Fibroblast of lung (primary cell): ENCODE measurements at places on chromosomes 12 and 14. TPM values are rescaled to one million over a fixed set of nuclear protein-coding genes. Genes with fewer than 3 reads are reported as not detected.

The PRDM4 gene
- total RNA-seq = 18.2 and 22.5 TPM in 2 replicates

- H3K27ac ChIP-seq = no peak overlapping the region
- no peaks in the 10 kb centered on the region for H3K27me3 ChIP-seq
- no peaks in the 10 kb centered on the region for H3K36me3 ChIP-seq
- no peak overlapping the region for H3K4me3 ChIP-seq
- H3K4me1 ChIP-seq = no peaks in the 10 kb centered on the region
Observed at GRCh38 chr12:94336211-94336925, 123.3 kb downstream of the CEP83 start.

- H3K27me3 ChIP-seq = no peaks in the 10 kb centered on the region
- peaks cover 2% of the 10 kb centered on the region for H3K4me1 ChIP-seq
- H3K27ac ChIP-seq = no peak overlapping the region
- DNase-seq = peak; percentile 44
- no peak overlapping the region for H3K4me3 ChIP-seq
Observed at GRCh38 chr14:56216626-56217379, 98.6 kb downstream of the PELI2 start.

- H3K4me3 ChIP-seq = no peak overlapping the region
- no peak overlapping the region for H3K27ac ChIP-seq
- H3K27me3 ChIP-seq = no peaks in the 10 kb centered on the region
Observed at GRCh38 chr12:40959041-40959440, 229.1 kb upstream of the PDZRN4 start.

GRCh38 chr12:56521209-56521589 is 421 bp upstream of the RBMS2 start:
- no peaks in the 10 kb centered on the region for H3K36me3 ChIP-seq
- DNase-seq = no peak
- peaks cover 2% of the 10 kb centered on the region for H3K4me1 ChIP-seq
- peak overlapping the region; percentile 30 for H3K27ac ChIP-seq
- H3K4me3 ChIP-seq = no peak overlapping the region

DNA sequence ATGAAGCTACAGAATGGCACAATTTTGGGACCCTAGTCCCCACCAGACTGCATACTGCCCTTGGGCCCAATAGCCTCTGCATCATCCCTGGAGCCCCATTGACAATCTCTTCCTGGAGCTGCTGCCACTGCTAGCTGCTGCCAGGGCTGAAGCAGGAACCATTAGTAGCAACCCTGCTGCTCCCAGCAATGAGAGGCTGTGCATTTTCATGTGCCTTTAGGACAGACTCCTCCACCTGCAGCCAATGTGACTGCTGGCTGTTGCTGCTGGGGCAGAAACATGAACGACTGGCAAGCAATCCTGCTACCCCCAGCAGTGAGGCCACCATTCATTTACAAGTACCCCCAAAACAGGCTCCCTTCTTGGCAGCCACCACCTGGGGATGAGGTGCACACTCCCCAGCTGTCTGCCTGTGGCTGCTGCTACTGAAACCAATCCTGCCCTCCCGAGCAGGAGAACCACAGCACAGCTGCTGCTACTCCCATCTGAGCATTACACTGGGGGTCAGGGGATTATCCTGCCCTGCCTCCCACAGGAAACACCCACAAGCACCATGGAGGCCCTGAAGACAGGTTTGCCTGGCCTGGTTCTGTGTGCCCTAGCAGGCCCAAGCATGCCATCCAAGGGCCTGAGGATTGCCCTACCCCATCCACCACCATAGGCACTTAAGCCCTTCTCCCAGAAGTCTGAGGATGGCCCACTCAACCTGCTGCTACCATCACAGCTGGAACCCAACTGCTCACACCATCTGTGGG is 181.0 kb downstream of the MYRFL start:
- H3K27ac ChIP-seq = no peak overlapping the region
- no peaks in the 10 kb centered on the region for H3K4me1 ChIP-seq
- no peaks in the 10 kb centered on the region for H3K36me3 ChIP-seq
- no peaks in the 10 kb centered on the region for H3K27me3 ChIP-seq

The SLC10A1 gene
- not detected in 2 replicates for total RNA-seq

GRCh38 chr12:80979816-80980215 is 42.1 kb upstream of the LIN7A start:
- H3K27me3 ChIP-seq = no peaks in the 10 kb centered on the region
- H3K36me3 ChIP-seq = no peaks in the 10 kb centered on the region
- no peak overlapping the region for H3K27ac ChIP-seq

- DNase-seq = no peak
- H3K36me3 ChIP-seq = no peaks in the 10 kb centered on the region
- no peak overlapping the region for H3K27ac ChIP-seq
- H3K27me3 ChIP-seq = no peaks in the 10 kb centered on the region
Observed at GRCh38 chr12:42923583-42923982, 334.0 kb upstream of the PRICKLE1 start.

The PMEL gene
- 0.26 and 0.50 TPM in 2 replicates for total RNA-seq

DNA sequence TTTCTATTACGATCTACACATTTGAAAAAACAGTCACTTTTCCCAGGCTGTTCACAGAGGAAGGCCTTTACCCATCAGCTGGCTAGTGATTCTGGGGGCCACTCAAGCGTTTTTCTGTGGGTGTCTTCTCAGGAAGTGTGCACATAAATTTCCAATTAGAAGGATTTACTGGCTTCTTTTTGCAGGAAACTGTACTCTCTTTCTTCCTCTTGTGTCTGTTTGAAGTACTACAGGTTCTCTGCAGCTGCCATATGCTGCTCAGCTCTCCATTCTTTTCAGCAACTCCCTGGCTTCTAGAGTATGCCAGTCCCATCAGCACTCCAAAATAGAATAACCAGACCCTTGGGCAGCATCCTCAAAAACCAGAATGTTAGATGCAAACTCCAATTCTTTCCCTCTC is 110.4 kb upstream of the NAV3 start:
- H3K36me3 ChIP-seq = no peaks in the 10 kb centered on the region
- H3K4me3 ChIP-seq = no peak overlapping the region
- H3K4me1 ChIP-seq = no peaks in the 10 kb centered on the region
- no peak overlapping the region for H3K27ac ChIP-seq
- DNase-seq = peak; percentile 5

- no peak overlapping the region for H3K27ac ChIP-seq
- no peak for DNase-seq
- H3K4me1 ChIP-seq = no peaks in the 10 kb centered on the region
- no peaks in the 10 kb centered on the region for H3K36me3 ChIP-seq
- no peak overlapping the region for H3K4me3 ChIP-seq
Observed at GRCh38 chr12:84056-84455, 17.5 kb downstream of the IQSEC3 start.

The LRR1 gene
- total RNA-seq = 9.5 and 10.7 TPM in 2 replicates

The MEG3 gene
- 95.0 and 182 TPM in 2 replicates for total RNA-seq

- no peaks in the 10 kb centered on the region for H3K27me3 ChIP-seq
- no peak overlapping the region for H3K4me3 ChIP-seq
- no peak overlapping the region for H3K27ac ChIP-seq
- peaks cover 2% of the 10 kb centered on the region for H3K36me3 ChIP-seq
Observed at GRCh38 chr12:2551412-2551900, 243.3 kb upstream of the FKBP4 start.

DNA sequence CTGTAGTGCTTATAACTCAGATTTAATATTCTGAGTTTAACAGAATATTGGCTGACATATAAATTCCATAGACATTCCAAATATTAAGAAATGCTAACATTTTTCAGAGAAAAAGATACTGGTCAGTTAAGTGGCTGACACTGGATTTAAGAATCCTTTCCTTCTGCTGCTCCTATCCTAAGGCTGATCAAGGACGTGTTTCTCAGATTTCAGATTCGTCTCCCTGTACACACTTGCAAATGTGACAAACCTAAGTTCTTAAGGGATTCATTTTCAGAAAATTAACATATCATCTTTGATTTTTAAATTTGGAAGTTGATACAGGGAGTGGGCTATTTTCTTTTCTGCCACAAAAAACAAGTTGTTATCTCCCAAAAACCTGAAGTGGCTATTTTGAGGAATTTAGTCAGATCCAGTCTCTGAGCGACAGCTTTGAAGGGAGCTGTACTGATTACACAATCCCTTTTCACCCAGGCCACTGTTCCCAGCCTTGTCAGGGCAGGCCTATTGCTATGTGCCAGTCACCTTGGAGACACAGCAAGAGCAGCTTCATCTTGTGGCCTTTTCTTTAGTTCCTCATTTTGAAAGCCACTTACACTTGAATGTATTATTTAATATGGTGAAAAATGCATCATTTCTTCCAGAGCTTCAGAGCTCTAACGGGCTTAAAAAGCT is 370.6 kb downstream of the KCNH5 start:
- H3K4me3 ChIP-seq = no peak overlapping the region
- DNase-seq = no peak
- H3K36me3 ChIP-seq = no peaks in the 10 kb centered on the region

The TNFRSF1A gene
- 141 and 157 TPM in 2 replicates for total RNA-seq

GRCh38 chr12:129762436-129762835 is 141.4 kb downstream of the TMEM132D start:
- no peak overlapping the region for H3K4me3 ChIP-seq
- no peaks in the 10 kb centered on the region for H3K4me1 ChIP-seq
- H3K27me3 ChIP-seq = no peaks in the 10 kb centered on the region
- no peaks in the 10 kb centered on the region for H3K36me3 ChIP-seq
- H3K27ac ChIP-seq = no peak overlapping the region
